Activated T-cell treated with anti-CD3 and anti-CD28 coated beads for 24 hours (primary cell): ENCODE measurements at places on chromosomes 1 and 21.

- no peak for DNase-seq
Measured at GRCh38 chr1:164622068-164622845, 63.3 kb downstream of the PBX1 start.

DNA sequence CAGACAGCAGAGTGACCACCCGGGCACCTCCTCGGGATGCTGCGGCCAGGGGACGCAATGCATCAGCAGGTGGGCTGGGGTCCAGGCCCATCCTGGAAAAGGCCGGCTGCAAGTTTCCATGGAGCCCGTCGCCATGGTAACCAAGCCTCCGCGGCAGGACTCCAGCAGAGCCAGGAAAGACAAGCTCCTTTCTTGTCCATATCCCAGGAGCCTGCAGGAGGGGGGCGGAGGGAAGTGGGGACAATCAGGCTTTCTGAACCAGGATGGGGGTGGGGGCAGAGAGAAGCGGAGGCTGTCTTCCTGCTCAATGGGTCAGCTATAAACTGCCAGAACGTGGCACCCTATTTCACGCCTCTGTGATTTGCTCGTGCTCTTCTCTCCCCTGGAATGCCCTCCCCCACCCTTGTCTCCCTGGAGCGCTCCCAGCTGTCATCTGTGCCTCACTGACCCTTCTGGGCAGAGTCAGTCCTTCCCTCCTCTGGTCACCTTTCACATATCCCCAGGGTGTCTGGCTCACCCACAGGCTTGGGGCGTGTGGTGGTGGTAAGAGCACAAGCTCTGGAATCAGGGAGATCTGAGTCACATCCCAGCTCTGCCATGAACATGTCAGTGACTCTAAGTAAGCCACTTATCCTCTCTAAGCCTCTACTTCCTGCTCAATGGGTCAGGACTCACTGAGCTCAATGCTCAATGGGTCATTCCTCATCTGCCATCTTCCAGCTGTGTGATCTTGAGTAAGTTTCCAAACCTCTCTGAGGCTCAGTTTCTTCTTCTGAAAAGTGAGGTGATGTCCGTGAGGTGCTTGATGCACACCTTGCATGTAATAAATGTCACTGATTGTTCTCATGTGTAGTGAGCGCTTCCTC is 58.9 kb upstream of the LAPTM5 start:
- DNase-seq = no peak

DNA sequence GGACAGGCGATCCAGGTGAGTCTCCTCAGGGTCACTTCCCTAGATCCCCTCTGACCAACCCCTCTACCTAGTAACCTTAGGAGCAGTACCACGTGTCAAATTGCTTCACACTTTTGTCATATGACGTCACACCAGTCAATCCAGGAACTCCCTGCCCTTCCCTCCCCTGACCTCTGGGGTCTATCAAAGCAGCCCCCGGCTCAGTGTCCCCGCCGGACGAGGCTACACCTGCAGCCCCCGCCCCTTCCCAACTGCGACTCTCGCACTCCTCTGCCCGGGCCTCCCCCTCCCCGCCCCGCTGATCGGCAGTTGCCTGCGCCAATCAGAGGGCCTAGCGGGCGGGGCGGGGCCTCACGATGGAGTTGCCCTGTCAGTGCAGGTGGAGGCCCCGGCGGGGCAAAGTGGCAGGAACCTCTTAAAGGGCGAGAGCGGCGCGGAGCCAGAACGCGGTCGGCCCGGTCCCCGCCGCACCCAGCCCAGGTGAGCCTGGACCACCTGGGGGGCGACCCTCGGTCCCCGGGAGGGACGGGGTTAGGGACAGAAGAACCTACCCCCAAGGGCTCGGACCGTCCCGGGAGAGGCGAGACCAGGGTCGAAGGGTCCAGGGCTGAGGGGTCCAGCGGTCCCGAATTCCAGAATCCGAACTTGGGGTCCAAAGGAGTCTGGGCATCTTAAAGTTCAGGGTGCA is 27.5 kb upstream of the EPB41 start:
- DNase-seq = peak; percentile 85

GRCh38 chr1:101253976-101254674 is 17.3 kb downstream of the S1PR1 start:
- no peak for DNase-seq

DNA sequence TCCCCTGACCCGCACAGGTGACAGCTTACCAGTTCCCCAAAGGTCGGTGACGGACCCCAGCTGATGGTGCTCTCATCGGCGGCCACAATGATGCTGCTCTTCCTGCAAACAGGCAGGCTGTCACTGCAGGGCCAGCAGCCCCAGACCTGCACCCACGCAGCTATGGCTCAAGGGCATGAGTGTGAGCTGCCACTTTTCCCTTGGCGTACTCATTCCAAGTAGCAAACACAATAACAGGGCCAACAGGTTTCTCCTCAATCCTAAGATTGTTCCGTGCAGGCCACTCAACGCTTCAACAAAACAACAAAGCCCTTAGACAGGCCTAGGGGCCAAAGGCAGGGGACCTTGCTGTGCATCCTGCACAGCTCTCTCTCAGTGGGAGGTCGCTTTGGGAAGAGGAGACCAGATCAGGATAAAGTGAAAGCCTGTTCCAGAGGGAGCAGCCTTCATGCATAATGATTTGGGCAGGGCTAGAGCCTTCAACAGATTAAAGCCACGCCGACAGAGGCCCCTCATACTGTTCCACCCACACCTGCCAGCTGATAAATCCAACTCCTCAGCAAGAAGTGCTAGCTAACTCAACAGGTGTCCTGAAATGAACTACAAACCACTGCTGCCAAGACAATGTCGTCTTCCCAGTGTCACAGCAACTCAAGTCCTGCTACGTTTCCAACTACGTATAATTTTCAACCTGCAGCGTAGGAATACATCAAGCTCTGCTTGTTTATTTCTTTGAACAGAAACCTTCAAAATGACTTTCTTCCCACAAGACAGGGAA is 27.2 kb downstream of the RCC2 start:
- no peak for DNase-seq

GRCh38 chr21:25708467-25709065 is 26.1 kb downstream of the ATP5PF start:
- DNase-seq = peak; percentile 14

DNA sequence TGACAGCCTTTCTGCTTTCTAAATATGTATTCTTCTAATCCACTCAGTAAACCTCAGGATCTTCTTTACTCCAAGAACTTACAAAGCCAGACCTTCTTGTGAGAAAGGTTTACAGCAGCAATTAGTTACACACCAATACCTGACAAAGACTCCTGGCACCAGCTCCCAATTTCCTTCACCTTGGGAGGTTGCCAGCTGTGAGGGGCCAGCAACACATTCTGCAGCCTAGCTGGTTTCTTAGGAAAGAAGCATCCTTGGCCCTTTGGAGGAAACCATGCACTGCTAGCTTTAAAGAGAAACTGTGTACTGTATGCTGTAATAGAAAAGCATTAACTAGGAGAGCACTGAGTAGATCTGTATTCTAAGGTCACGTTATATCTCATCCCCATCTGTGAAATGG is 10.8 kb downstream of the FYB2 start:
- no peak for DNase-seq

- DNase-seq = no peak
Measured at GRCh38 chr21:15732290-15732995, 2.7 kb downstream of the USP25 start.

DNA sequence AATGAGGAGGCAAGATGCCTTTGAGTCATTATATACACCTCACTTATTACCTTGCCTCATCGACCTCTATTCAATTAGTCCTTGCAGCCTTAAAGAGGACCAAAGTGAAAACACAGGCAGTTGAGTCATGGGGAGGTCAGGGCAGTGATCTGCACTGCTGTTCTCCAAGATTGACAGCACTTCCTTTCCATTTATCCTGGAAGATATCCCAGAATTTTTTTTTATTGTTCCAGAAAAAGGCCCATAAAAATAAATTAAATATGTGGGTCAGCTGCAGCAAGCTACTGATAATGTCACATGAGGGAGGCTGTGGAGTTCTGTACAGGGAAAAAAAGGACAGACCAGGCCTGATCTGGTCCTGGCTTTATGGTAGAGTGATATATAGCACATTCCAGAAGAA is 33.2 kb upstream of the CDC42BPA start:
- no peak for DNase-seq

DNA sequence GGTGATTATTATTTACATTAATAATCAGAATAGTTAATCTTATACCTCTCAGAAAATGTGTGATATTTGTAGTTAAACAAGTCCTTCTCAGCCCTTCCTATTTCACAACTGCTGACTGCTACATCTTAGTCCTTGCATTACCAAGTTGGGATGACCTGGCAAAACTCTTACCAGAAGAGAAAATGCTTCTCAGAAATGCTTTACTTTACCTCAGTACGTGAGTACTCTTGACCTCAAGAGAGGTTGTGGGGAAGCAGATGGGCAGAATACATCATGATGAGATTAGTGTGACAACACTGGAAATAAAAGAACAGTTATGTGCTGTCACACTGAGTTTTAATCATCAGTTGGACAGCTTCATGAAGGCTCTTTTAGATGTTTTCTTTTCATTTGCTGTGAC is 16.2 kb downstream of the CFAP126 start:
- no peak for DNase-seq

GRCh38 chr1:180950321-180950720 is 37.6 kb downstream of the KIAA1614 start:
- no peak for DNase-seq

DNA sequence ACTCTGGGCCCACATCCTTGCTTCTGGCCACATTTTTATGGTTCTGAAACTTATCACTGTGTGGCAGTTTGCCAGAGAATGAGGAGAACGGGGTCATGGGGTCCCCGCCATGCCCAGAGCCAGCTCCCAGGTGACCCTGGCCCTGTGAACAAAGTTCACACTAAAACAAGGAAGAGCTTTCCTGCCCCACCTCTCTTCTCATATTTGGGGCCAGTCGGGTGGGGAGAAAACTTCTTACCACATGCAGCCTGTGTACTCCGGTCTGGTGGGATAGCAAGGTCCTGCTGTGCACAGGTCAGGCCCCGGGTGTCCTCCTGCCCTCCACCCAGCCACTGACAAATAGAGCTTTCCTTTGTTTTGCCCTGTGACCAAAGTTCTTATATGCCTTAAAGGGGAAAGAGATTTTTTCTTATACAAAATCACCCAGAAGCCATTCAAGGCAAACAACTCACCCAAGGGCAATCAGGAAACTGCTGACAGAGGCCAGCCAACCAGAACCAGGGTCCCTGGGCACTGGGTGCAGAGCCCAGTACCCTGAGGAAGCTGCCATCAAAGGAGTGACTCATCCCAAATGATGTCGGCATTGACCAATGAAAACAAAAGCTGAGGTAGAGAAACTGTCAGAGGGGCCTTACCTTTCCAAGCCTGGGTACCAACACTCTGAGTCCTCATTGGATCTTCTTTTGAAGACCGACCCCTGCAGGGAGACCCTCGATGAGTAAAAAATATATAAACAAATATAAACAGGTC is 53.6 kb downstream of the OLIG1 start:
- DNase-seq = no peak

- DNase-seq = no peak
Measured at GRCh38 chr1:207581496-207582153, 63.3 kb upstream of the CR1L start.
